ENCODE measurements at places on chromosomes 12 and 14.

DNA sequence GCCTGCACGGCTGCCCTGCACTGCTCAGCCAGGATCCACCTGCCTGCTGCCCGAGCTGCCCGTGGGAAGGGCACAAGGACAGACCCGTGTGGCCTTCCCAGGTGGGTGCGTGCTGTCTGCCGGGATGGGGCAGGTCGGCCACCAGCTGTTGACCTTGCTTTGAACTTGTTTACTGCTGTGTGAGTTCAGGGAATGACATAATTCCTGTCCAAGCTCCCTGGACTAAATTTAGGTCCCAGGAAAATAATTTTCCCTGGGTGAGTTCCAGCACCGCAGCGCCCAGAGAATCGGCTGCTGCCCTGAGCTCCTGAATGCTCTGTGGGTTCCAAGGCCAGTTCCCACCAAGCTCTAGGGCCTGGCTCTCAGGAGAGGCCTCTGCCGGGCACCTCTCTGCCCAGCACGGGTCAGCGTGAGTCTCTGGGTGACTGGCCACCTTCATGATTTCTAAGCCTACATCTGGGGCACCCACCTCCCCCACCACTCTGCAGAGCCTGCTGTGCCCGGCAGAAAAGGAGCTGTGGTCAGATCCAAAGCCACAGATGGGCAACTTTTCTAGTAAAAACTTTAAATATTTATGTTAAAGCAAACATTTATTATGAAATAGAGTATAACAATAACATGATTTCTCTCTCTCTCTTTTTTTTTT is 27.2 kb upstream of the MLXIP start:
- no peaks in the 10 kb centered on the region for H3K27me3 ChIP-seq
- peaks cover 3% of the 10 kb centered on the region for H3K4me1 ChIP-seq
- H3K36me3 ChIP-seq: peaks cover 1% of the 10 kb centered on the region
- H3K4me3 ChIP-seq: no peak overlapping the region
- no peak overlapping the region for H3K27ac ChIP-seq

GRCh38 chr14:71441126-71441525 is 491.1 kb upstream of the RGS6 start:
- H3K4me1 ChIP-seq: peaks cover 22% of the 10 kb centered on the region
- peaks cover 13% of the 10 kb centered on the region for H3K36me3 ChIP-seq
- no peak overlapping the region for H3K4me3 ChIP-seq
- no peak overlapping the region for H3K27ac ChIP-seq
- no peaks in the 10 kb centered on the region for H3K27me3 ChIP-seq

DNA sequence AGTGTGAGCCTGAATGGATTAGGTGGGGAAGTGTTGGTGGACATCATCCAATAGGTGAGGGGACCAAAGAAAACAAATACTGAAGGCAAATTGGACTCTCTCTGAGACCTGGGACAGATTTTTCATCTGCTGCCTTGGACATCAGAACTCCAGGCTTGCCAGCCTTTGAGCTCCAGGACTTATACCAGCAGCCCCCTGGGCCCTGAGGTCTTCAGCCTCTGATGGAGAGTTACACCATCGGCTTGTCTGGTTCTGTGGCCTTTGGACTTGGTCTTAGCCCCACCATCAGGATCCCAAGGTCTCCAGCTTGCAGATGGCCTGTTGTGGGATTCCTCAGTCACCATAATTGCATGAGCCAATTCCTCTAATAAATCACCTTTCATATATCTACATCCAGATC is 80.8 kb upstream of the SLC8A3 start:
- no peak overlapping the region for H3K27ac ChIP-seq
- H3K27me3 ChIP-seq: peaks cover 19% of the 10 kb centered on the region
- no peaks in the 10 kb centered on the region for H3K36me3 ChIP-seq
- H3K4me1 ChIP-seq: no peaks in the 10 kb centered on the region
- no peak overlapping the region for H3K4me3 ChIP-seq

GRCh38 chr14:76077340-76077739 is 74.4 kb upstream of the GPATCH2L start:
- H3K36me3 ChIP-seq: no peaks in the 10 kb centered on the region
- no peak for DNase-seq

- H3K4me1 ChIP-seq: no peaks in the 10 kb centered on the region
- DNase-seq: no peak
- no peaks in the 10 kb centered on the region for H3K36me3 ChIP-seq
- no peaks in the 10 kb centered on the region for H3K27me3 ChIP-seq
These were observed 327.5 kb upstream of the SLC16A7 start for GRCh38 chr12:59268295-59268809.

GRCh38 chr14:58650857-58651256 is 13.1 kb downstream of the DACT1 start:
- no peaks in the 10 kb centered on the region for H3K36me3 ChIP-seq
- no peaks in the 10 kb centered on the region for H3K27me3 ChIP-seq
- DNase-seq: no peak
- H3K4me1 ChIP-seq: no peaks in the 10 kb centered on the region

DNA sequence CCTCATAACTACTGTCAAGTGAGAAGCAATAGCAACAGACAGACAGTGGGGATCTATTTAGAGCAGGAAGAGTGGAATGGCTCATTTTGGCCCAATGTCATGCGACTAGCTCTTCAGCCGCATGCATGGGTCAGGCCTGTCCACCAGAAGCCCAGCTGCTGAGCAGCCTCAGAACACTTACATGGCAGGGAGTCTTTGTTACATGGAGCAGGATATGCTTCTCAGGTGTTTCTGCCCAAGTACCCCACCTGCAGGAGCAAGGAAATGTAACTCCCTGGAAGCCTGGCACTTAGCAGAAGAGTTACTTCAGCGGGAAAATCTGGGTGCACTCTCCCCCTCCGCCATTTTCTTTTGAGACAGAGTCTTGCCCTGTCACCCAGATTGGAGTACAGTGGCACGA is 73.5 kb upstream of the ARHGAP5 start:
- H3K4me3 ChIP-seq: no peak overlapping the region
- H3K27ac ChIP-seq: no peak overlapping the region
- H3K27me3 ChIP-seq: peaks cover 6% of the 10 kb centered on the region
- H3K36me3 ChIP-seq: no peaks in the 10 kb centered on the region
- H3K4me1 ChIP-seq: peaks cover 6% of the 10 kb centered on the region

- H3K36me3 ChIP-seq: no peaks in the 10 kb centered on the region
- H3K4me3 ChIP-seq: no peak overlapping the region
- DNase-seq: no peak
- H3K4me1 ChIP-seq: no peaks in the 10 kb centered on the region
- H3K27ac ChIP-seq: no peak overlapping the region
- H3K27me3 ChIP-seq: peaks cover 6% of the 10 kb centered on the region
These were observed 167.2 kb downstream of the ETNK1 start for GRCh38 chr12:22792138-22792537.
